Uterus (tissue), 4 donors: ENCODE measurements at places on chromosomes 4 and X. TPM values are rescaled to one million over a fixed set of nuclear protein-coding genes. Genes with fewer than 3 reads are reported as not detected.

The ASB12 gene
- not detected for total RNA-seq

The DCK gene
- 12.3 TPM for total RNA-seq

The UGT2B28 gene
- not detected for total RNA-seq

The TRIM75 gene
- not detected for total RNA-seq

The S100G gene
- not detected for total RNA-seq

The ZNF674 gene
- 5.1 TPM for total RNA-seq

The NHS gene
- 14.3 TPM for total RNA-seq

The NDUFA1 gene
- total RNA-seq: 112 TPM

The IGSF1 gene
- 5.1 TPM for total RNA-seq

The PPP4R3C gene
- not detected for total RNA-seq

The KLF8 gene
- total RNA-seq: 11.5 TPM

The BGN gene
- total RNA-seq: 91.5 TPM

The TMEM156 gene
- not detected for total RNA-seq

The PHEX gene
- 2.5 TPM for total RNA-seq

The DUSP21 gene
- total RNA-seq: not detected

The CD40LG gene
- total RNA-seq: 0.21 TPM

The CENPVL1 gene
- not detected for total RNA-seq

The ENAM gene
- 0.24 TPM for total RNA-seq

The GUCY1B1 gene
- total RNA-seq: 36.5 TPM

The PLAC8 gene
- total RNA-seq: 0.51 TPM

The SGMS2 gene
- total RNA-seq: 90.3 TPM

The PCDH10 gene
- 0.29 TPM for total RNA-seq

The GLOD5 gene
- not detected for total RNA-seq

The SH3D19 gene
- 172 TPM for total RNA-seq

The IQSEC2 gene
- total RNA-seq: 7.2 TPM

The TMEM144 gene
- 9.7 TPM for total RNA-seq

The PDZD4 gene
- total RNA-seq: 12.6 TPM

The CFP gene
- 1.7 TPM for total RNA-seq
